NCI-H2029 treated with DMSO at 0.1 percent for 48 hours (cell line): ENCODE measurements at places on chromosomes 7 and 10.

DNA sequence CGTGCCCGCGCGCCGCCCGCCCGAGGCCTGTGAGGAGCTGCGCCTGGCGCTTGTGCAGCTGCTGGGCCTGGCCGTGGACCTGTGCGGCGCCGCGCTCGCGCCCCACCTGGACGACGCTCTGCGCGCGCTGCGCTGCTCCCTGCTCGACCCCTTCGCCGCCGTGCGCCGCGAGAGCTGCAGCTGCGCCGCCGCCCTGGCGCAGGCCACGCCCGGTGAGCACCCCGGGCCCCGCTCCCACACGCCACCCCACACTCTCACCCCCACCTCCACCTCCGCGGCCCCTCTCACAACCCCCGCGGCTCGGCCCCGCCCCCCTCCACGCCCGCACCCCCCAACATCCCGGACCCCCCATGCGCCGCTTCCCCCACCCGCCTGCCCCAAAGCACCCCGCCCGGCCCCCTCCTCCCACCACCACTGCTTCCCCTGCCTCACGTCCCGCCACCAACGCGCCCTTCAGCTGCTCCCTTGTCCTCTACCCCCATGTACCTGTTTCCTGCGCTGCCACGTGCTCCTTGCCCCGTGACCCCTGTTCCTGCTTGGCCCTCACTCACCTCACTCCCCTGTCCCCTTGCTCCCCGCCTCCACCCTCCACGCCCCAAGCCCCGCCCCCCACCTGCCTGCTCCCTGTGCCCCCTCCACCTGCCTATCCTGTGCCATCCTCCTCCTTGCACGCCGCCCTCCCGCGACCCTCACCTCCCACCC is at the start of gene PRKAR1B:
PRKAR1B (minus strand) TSS at position 178 of the 702 bp plus-strand sequence. CDS start 15,776 bp downstream, outside the sequence.
- DNase-seq: no peak

GRCh38 chr10:86110156-86110786 is 256.3 kb downstream of the GRID1 start:
- DNase-seq: no peak

- DNase-seq: no peak
Observed at GRCh38 chr7:5755704-5756504, 25.6 kb downstream of the RNF216 start.

DNA sequence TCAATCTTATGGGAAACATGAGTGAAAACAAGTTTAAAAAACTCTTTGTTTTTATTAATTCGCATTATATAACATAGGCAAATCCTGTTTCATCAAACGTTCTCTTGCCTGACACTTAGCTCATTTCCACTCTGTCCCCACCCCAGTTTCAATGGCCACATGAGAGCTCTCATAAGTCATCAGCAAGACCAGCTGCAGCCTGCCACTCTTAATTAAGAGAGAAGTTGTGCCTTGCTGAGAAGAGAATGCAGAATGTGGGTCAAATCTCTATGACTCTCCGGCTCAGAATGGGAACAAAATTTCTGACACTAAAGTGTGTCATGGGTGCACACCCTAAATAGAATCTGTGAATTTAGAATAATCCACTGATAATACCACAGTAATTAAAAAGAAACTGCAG is 39.6 kb downstream of the ASAH2 start:
- DNase-seq: no peak

DNA sequence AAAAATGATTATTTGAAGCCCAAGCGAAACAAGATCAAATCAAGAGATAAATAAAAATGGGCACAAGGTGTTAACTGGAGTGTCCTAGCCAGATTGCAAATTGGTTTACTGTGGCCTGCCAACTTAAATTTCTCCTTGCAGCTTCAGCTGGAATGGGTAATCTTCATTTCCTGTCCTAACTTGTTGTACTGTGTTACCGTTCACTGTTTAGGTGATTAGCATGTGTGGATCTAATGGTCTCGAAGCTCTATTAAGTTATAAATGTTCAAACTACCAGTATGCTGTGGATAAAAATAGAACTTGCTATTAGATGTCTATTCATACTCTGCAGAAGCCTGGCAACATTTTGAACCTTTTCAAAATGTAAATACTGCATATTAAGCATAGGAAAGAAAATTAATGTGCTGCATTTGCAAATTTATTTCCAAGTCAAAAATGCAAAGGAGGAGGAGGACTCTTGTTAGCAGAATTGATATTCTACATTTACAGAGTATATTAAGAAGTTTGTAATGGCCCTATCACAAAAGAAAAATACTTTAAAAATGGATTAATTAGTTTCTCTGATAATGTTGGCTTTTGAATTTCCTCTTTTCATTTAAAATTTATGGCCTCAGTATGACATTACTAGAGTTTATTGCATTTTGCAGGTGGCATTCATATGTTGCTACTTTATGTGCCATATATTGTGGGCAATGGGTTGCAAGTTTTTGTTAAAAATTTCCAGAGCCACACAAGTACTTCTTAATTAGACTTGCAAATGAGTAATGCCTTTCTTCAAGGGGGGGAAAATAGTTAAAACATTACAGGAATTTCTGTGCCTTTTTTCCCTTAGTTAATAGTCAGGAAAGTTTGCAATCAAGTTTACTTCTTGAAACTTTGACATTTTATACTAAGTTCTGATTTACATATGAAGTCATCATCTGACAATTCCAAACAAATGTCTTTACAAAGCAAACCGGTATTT is 92.1 kb downstream of the CABCOCO1 start:
- no peak for DNase-seq

DNA sequence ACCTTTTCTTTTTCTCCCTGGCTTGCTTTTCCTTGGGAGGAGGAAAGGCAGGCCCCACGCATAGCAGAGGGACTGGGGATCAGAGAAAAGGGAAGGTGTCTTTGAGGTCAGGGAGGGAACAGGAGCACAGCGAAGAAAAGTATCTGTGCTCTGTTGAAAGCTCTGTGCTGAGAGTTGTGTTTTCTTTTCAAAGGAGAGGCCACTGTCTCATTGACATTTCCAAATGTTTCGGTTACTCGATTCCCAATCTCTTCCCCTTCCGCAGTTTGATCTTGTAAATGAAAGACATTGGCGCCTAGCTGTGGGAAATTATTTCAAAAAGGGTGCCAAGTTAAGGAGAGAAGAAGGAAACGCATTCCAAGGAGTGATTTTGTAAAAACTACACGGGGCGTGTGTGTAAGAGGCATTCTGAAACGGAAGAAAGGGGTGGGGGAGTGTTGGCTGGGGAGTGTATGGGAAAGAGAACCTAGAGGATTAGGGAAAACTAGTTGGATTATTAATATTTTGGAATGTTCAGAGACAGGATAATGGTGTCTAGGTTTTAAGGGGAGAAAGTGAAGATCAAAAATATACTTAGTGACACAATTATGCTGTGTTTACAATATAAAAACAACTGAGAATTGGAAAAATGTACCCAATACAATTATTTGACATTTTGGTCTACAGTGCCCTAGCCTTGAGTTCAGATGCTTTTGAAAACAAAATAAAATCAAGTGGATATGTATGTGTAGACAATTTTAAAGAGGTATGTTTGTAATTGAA is 708 bp downstream of the KLHDC10 start:
- DNase-seq: no peak

- no peak for DNase-seq
Observed at GRCh38 chr7:38950309-38950708, 27.4 kb upstream of the POU6F2 start.

DNA sequence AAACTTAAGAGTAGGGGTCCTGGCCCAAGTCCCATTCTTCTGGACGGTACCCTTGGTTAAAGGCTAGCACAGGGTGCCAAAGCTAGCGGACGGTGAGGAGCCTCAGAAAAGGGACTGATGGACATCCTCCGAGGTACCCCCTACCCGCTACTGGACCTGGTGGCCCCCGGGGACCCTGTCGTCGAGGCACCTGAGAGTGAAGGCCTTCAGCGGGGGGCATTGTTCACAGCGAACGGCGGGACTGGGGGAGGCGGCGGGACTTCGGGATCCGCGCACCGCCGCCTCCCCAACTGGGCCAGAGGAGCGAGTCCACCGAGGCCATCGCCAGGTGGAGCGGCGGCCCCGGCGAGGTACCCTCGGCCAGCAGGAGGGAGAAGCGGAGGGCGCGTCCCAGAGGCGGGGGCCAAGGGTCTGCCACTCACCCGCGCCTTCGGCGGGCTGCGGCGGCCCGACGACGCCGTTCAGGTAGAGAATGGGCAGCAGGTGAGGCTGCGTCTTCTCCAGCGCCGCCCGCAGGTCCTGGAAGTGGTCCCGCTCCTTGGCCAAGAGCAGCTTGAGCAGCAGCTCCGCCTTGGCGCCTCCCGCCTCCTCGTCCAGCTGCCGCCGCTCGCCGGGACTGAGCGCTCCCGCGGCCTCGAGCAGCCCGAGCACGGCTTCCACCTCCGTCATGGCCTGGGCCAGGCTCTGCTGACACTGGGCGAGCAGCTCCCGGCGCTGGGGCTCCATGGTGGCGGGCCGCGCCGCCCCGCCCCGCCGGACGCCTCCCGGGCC is 575 bp downstream of the DLG5 start:
- no peak for DNase-seq

DNA sequence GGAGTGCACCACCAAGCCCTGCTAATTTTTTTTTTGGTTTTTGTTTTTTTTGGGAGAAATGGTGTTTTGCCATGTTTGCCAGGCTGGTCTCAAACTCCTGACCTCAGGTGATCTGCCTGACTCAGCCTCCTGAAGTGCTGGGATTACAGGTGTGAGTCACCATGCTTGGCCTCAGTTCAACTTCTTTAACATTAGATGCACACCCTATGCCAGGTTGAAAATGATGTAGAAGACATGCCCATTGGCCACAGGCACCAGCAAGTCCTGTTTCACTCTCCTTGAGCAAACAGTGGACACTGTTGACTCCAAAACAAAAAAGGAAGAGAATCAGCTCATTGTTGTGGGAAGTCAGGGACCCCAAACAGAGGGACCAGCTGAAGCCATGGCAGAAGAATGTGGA is 1205.3 kb downstream of the REEP3 start:
- no peak for DNase-seq

GRCh38 chr10:62453274-62453673 is 79.1 kb downstream of the ZNF365 start:
- no peak for DNase-seq

DNA sequence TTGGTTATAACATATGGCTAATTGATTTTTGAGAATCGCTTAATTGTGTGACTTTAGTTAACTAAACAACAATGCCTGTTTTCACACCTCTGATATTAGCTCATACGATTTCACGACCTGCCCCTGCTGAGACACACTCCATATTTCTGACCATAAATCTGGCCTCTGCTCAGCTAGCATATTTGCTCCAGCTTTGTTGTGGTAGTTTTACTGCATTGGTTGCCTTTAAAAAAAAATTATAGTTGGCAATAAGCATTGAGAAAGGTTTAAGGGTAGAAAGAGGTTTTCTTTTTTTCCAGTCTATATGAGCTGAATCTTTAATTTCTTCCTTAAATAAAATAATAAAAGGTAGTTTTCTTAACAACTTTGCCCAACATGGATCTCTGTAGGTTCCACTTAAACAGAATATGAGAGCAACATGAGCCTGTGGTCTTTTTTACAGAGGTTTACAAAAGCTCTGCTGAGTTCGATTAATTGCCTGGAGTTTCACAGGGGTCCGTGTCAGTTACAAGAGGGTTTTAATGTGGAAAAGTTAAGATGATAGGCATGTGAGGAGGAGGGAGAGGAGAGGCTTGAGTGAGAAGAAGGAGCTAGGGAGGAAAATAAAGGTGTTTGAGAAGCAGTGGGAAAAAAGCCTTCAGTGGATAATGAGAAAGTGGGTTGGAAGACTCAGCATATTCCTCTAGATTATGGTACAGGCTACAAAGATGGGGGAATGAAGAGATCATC is 318.2 kb downstream of the CXCL12 start:
- DNase-seq: no peak

DNA sequence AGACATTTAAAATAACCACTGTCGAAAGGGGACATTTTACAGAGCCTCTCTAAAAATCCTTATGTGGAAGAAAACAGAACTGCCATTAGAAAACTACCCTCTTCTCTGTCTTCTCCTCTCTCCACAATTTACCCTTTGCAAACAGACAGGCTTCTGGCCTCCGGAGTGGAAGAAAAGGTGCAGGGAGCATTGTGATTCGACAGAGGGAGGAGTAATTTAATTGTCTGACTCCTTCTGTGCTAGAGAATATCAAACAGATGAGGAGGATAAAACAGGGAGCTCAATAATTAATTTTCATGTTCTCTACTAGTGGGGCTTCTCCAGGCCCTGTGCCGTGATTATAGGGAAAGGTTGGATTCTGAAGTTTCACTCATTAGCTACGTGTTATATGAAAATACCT is 615.5 kb upstream of the MKI67 start:
- no peak for DNase-seq

DNA sequence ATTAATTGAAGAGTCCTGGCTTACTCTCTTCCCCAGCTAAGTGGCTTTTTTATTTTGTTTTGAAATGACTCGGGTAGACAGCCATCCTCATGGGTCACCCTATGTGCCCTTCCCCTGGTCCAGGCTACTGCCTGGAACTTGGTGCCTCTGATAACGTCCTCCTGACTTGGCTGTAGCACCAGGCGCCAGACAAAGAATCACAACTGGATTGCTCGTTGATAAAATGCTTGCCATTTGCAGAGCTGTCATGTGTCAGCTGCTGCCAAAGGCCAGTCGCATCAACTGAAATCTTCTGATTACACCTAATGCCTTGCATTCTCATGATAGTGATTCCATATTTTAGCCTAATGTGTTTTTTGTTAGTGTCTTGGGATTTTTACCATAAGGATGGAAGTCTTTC is 27.4 kb upstream of the ABLIM1 start:
- DNase-seq: no peak

DNA sequence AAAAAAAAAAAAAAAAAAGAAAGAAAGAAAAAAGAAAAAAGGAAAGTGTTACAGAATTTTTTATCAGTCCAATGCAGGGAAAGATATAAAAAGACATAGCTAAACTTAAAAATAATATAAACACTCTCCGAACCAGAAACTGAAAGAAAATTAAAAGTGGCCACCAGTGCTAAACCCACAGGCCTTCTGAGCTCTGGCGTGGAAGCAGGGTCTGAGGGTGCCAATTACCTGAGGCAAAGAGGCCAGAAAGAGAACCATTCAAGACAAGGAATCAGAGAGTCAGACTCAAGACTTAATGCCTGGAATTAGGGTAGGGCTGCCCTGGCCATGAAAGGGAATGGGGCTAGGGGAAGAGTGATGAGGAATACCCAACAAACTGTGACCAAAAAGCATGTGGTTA is 36.9 kb upstream of the STARD3NL start:
- no peak for DNase-seq
